ENCODE measurements at places on chromosomes 4 and X.

DNA sequence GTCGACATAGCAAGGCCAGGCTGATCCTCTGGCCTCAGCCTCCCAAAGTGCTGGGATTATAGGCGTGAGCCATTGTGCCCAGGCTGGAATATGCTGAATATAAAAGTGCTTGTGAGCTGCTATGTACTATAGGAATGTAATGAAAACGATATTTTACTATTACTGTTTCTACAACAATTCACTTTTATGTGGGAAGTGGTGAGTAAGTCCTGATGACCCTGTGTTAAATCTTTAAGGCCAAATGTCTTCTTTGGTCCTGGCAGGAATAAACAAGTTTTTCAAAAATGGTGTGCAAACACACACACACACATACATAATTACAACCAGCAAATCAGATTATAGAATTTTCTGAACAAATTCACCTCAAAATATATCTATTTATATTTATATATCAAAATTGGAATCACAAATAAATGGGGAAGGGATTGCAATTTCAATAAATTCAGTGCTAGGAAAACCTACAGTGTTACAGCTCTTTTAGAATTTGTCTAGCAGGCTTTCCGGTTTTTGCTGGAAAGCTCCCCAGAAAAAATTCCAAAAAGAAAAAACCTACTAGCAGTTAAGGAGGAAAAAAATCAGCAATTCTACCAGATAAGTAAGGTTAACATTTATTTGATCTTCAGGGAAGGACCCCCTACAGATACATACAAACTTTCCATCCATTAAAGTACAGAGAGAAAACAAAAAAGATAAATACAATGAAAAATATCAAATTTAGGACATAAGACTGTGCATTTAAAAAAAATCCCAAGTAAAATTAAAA, 17.9 kb downstream of the SMIM14 start:
- DNase-seq, result no peak

- DNase-seq, result no peak
These were observed 739.4 kb upstream of the TENM3 start for GRCh38 chr4:181503687-181504390.

DNA sequence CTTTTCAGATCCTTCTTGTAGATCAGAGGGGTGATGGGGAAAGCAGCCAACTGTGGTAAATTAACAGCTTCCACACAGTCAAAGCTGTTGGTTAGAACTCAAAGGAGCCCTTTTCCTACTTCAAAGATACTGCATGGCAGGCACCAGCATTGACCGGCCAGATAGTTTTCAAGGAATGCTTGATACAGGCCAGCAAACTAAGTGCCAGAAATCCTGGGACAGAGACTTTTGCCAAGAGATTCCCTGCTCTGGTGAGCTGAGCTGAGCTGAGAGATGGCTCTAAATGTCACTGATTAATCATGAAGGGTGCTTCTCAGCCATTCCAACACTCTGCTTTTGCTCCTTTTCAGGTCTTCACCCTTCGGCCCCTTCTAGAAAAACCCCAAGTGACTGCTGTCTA, 131.6 kb upstream of the MED14 start:
- DNase-seq, result no peak

- no peak for DNase-seq
These were observed 61.9 kb upstream of the MTM1 start for GRCh38 chrX:150506486-150506885.

DNA sequence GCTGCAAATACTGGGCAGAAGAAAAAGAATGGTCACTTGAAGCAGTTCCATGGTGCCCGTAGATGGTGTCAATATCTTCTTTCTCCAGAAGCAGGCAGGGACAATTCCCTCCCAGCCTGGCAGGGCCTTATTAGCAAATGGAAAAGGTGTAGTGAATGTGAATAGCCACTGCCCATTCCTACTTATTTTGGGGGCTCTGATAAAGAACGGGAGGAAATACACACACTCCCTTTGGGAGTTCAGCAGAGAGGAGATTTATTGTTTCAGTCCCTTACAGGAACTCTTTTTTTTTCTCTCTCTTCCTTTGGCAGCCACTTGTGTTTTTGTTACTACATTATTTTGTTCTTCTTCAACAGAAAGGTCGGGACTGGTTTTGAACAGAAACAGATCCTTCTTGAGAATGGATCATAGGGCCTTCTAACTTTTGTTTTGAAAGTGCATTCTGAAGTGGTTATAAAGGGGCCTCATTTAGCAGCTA, at the start of gene EMCN:
Gene EMCN, minus strand, starts transcription at position 159 of the 478 bp plus-strand sequence. Its CDS starts 108 bp downstream, at position 51.
- no peak for DNase-seq

All from CD4-positive, alpha-beta T cell treated with Interleukin-21 for 1 hour (primary cell).